ENCODE measurements at places on chromosomes 12 and 14.

GRCh38 chr12:21940549-21941505 is at the start of gene ABCC9:
Gene ABCC9, minus strand, starts transcription at chr12:21941426. Its CDS starts 4,752 bp downstream, at chr12:21936674.
- no peak for DNase-seq

DNA sequence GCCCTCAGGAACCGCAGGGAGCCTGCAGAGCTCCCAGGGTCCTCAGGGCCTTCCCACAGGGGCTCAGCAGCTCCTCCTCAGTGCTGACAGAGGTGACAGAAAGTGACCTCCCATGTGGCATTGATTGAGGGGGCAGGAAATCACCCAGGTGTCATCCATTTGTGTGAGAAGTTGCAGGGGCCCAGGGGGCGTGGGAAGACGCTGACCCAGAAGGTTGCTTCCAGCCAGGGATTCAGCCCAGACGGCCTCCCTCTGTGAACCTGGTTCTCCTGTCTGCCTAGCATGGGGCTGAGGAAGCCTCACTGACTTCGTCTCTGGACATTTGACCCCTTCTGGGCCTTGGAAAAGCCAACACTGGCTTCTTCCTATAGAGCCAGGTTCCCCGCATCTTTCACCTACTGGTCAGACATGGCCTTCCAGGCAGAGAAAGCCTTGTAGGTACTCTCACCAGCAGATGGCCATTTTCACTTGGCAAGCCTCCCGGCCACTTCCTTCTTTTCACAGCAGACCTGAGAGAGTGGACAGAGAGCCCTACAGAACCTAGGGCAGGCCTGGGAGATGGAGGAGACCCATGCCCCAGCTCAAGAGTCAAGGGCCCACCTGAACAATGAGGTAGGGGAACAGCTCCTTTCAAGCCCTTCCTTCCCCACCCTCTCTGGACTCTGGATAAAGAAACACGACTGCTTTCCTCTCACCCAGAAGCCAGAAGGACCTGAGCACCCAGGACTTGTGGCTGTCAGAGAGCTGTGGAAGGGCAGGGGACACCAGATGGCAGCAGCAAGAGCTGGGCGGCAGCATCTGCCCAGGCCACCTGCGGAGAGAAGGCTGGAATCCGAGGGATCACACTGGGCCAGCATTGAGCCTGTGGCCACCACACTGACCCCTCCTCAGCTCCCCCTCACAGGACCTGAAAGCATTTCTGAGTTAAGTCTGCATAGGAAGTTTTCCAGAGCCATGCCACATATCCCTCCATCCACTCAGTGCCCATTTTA is 377.8 kb downstream of the DPF3 start:
- DNase-seq, result peak; percentile 64

DNA sequence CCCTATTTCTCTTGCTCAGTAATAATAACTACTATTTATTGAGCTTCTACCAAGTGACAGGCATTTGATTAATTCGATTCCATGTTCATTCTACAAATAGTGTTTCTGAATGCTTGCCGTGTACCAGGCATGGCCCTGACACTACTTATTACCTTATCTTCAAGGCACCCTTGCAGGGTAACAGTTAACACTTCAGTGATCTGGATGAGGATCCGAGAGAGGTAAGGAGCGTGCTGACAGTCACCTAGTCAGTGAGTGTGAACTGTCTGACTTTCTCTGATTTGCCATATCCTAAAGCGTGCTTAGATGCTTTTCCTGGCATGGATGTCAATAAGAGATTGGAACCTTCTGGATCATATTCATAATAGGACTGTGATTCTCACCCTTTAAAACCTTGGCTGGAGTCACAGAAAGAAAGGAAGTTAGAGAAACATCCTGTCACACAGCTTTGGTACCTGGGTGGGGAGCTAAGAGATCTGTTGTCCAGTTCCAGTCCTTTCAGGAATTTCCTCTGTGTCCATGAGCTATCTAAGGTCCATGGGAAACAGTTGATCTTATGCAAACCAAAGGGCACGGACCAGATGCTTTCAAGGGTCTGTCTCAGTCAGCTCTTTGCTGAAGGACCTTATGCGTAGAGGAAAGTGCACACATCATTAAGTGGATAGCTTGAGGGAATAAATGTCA is 54.8 kb downstream of the PPFIBP1 start:
- no peak for DNase-seq

- DNase-seq, result peak; percentile 85
These were observed 51.0 kb upstream of the SRSF5 start for GRCh38 chr14:69715725-69716477.

DNA sequence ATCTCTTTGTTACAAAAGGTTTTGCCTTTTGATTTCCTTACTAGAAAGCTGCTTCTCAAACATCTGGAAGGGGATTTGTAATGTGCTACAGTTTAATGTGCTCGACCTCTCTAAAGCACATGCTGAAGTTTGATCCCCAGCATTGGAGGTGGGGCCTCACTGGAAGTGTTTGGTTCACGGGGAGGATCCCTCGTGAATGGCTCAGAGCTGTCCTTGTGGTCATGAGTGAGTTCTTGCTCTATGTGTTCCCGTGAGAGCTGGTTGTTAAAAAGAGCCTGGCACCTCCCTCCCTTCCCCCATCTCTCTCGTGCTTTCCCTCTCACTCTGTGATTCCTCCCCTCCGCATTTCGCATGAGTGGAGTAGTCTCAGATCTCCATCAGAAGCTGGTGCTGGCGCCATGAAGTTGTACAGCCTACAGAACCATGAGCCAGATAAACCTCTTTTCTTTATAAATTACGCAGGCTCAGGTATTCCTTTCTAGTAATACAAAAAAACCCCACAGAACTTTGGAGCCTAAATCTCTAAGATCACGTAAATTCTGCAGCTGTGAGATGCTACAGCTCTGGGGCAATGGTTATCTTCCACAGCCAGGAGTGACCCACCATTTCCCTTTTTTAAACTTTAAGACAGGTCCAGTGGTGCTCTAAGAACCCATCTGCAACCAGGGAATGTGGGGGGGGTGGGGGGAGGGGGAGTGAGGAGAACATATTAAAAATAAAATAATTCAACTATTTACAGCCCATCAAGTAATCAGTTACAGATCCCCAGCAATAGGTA is 214.4 kb downstream of the FOXN3 start:
- DNase-seq, result no peak
